ENCODE measurements at places on chromosomes 3 and 15.

- DNase-seq: no peak
These were observed 27.1 kb downstream of the GATM start for GRCh38 chr15:45351227-45351626.

- DNase-seq: no peak
These were observed 54.4 kb upstream of the LRRFIP2 start for GRCh38 chr3:37228749-37229148.

DNA sequence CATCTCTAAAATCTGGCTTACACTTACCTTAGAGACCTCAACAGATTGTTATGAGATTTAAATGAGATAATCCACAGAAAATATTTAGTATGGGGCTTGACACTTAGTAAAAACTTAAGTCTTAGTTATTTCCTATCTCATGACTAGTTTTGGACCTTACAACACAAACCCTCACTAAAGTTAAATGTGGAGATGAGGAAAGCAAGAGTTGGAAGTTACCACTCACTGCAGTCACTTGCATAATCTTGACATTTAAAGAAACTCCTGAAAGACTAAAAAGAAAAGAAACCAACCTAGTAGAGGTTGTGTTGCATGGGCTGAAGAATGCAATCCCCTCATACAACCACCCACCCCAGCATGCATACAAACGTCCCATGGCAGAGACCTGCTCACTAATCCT, 40.1 kb downstream of the ITGB5 start:
- no peak for DNase-seq

- DNase-seq: no peak
These were observed 195.2 kb downstream of the CADPS start for GRCh38 chr3:62679988-62680387.

- no peak for DNase-seq
These were observed 325.1 kb upstream of the THBS1 start for GRCh38 chr15:39255760-39256159.

DNA sequence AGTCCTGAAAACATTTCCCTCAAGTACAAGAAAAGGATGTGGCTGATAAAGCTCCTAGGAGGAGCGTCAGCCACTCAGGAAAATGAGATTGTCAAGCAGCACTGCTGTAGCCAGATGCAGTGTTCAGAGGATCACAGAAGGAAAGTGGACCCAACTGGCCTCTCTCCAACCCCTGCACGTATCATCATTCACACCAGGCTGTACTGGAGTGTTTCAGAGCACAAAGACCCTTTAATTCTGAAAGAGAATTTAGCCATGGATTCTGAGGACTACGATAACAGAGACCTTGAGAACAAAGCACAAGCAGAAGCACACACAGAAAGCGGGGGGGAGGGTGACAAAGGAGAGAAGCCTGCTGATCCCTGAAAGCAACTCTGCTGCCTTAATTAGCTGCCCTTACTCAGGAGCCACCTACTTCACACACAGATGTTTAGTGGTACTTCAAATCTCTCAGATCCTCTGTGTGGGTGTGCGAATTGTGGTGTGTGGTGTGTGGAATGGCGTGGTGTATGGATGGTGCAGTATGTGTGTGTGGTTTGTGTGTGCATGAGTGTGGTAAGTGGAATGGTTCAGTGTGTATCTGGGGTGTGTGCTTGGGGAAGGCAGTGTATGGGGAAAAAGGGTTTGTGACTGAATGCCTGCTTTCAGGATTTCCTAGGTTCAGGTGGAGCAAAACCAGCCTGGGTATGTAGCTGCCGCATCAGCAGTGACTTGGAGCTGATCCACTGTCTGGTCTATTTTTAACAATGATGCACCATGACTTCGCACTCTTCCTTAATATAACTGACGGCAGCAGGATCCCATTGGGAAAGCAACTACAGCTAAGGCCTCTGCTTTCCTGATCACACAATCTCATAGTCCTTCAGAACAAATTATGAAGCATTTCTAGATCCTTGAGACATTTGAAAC, 192.5 kb downstream of the RSL24D1 start:
- no peak for DNase-seq

DNA sequence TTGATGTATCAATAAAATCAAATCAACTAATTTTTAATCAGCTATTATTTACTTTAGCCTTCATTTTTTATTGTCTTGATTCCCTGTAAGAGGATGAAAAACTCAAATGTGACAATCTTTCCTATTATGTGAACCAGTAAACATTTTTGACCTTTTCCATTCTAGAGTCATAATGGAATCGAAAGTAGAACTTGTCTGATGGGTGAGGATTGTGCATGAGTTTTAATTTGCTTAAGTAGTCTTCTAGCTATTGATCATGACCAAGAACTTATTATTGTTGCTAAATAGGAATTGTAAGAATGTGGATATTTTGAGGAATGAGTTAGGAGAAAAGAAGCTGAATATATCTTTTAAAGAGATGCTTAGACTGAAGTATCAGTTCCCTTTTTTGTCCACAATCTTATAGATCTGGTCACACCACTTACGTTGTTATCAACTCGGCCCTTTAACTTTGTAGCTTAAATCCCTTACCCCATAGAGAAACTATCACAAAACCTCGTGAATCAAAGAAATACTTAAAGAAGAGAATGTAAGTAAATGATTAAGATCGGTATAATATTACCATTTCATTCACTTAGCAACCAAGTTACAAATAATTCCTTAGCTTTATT, 147.3 kb downstream of the TP63 start:
- no peak for DNase-seq

DNA sequence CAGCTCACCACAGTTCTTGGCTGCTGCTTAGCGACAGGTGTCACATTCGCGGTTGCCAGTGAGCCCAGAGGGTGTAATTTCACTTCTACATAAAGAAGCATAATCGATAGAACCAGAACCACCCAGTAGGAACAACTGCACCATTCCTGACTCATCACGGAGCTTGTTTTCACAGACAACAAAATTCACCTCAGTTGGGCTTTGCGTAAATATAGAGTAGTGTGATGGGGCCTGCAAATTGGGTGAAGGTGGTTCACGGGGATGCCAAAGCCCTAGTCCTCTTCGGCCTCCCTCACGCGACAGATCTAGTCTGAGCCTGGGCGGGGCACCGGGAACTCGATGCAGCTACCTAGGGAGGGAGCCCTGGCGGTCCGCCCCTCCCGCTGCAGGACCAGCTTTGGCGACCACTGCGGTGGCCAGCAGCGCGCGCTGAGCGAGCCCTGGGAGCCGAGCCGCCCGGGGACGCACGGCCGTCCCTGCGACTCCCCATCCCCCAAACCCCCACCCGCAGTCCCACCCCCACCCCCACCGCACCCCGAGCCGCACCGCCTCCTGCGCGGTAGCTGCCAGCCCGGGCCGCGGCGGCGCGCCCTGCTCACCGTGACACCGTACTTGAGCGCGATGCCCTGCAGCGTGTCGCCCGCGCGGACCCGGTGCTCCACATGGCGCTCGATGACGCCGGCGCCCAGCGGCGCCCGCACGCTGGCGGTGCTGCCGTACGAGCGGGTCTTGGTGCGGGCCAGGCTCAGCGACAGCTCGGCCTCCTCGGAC, 519 bp downstream of the LYSMD2 start:
- peak; percentile 27 for DNase-seq

DNA sequence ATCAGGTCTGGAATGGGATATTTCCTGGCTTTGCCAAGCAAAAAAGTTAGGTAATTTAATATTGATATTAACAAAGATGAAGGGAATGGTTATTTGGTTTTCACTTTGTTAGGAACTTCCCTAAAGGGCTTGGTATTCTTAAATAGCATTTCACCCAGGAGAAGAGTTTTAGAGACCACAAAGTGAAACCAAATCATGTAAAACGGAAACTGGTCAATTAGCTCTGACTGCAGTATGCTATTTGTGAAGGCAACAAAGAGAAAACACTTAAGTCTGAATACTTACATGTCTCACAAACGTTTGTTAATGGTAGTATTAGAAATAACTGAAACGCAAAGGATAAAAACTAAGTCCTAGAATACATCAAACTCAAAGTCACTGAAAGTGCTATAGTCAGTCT, 32.4 kb upstream of the SETMAR start:
- DNase-seq: no peak

DNA sequence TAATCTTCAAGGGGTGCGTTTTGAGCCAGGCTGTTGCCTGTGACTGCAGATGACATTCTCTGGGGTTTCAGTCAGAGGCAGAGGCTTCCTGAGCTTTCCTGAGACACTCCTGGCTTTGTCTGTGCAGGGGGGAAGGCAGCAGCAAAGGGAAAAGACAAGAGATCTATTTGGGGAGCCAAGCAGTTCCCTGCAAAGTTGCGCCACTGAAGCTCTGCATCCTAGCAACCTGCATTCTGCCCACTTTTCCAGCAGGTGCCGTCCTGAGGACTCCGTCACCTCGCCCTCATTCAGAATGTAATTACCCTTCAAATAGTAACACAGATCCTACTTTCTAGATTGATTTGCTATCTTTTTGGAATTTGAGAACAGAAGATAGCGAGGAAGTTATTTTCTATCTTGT, 1.9 kb upstream of the TMEM158 start:
- no peak for DNase-seq

- no peak for DNase-seq
These were observed 24.9 kb upstream of the WNT5A start for GRCh38 chr3:55511895-55512570.

DNA sequence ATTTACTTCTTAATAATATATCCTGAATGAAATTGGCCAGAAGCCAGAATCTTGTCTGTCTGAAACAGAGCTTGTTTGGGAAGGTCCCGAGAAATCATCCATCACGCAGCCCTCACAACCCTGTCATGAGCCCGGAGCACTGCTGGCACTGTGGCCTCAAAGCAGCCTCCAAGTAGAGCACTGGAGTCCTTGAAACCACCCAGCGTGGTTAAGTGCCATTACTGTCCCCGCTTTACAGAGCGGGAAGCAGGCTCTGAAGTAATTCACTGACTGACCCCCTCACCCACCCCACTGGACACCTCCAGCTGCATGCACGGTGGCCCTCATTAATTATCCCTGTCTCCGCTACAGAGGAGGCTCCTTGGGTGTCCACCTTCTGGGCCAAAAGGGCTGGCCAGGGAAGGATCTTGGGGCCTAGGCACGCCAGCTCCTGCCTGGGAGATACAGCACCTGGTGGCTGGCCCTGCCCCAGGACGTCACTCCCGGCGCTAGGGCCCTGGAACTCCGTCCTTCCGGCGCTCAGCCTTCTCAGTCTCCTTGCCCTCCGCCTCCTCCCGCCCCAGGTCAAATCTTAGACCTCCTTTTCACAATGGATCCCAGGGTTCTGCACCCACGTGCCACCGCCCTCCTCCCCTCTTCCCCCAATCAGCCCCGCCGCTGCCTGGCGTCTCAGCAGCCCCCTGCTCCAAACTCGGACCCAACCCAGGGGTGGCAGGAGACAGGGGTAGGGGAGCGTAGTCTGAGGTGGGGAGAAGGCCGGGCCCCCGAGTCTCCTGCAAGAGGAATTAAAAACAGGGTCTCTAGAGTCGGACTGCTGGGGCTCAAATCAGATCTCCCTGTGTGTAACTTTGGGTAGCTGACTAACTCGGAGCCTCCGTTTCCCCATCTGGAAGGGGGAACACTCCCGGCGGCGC, 1.1 kb downstream of the TKT start:
- no peak for DNase-seq

DNA sequence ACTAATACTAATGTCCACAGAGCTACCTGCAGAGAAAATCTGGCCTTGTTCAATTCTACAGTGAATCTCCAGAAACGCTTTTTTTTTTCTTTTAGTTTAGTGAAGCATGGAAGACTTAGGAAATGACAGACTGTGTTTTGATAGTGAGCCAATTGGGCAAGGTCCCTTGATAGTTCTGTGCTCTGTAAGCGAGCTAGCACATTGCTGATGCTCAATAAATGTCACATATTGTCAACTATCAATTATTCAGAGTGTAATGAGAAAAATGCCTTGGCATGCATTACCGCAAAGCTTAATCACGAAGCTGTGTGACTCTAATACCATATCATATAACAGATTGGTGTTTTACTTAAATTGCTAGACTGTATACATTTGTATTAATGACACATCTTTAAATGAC, 5.2 kb upstream of the C3orf85 start:
- no peak for DNase-seq

DNA sequence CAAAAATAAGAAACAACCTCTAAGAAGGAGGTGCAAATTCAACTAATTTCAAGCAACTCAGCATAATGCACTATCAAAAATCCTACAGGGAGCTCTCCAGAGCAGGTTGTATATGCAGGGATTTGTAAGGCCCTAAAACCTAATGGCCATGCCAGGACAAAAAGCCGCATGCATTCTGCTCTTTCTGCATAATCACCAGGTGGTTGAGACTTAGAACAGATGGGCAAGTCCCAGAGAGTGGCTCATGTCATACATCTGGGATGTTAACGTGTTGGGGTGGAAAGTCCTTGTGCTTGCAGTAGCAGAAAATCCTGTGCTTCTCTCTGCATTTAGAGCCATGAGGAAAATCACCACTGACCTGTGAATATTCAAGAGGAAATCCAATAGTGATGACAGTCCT, 1002.9 kb downstream of the AGBL1 start:
- DNase-seq: no peak

DNA sequence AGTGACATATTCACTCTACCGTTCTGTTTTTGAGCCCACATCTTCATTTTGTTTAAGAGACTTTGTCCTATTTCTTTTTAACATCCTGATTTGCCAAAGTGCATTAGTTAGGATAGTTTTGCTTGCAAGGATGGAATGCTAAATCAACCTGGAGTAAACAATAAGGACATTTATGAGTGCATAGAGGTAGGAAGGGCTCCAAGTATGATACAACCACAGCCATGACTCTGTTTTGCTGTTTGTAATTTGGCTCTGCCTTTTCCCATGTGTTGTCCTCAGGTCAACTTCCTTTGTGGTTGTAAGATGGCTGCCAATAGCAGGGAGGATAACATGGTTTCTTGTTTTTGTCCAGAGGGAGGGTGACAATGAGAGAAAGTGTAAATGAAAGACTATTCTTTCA, 66.4 kb upstream of the GOLIM4 start:
- no peak for DNase-seq

DNA sequence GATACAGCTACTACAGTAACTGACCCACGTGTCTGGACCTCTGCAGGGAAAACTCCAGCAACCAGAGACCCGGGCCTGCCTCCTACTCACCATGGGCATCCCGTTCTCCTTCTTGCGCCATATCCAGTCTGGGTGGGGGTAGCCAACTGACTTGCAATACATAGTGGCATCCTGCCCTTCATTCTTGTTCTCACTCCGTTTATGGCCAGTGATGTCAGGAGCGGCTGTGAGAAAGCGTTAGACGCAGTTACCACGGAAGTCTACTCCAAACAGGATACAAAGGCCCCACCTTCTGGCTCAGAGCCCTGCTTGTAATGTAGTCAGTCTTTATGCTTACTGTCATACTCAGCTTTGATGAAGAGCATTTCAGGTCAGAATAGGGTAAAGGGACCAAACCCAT, 59.6 kb downstream of the NPTN start:
- no peak for DNase-seq

DNA sequence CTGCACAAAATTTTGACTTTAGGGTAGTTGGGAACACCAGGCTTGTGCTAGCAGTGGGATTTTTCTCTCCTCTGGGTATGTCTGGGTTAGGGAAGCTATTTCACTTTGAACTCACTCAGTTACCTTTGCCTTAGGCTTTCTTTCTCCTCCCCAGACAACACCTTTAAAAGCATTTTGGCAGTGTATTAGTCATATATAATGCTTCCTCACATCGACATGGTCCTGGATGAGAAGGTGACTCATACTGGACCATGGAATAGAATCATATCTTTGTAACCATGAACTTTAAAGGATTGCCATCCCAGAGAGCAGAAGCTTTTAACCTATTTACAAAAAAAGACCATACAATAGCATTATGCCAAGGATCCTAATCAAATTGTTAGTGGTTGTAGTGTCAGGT, 2.7 kb downstream of the RYR3 start:
- DNase-seq: no peak

- DNase-seq: no peak
These were observed 341.3 kb downstream of the TBL1XR1 start for GRCh38 chr3:176855901-176856486.

GRCh38 chr15:45107941-45108630, 5.9 kb downstream of the DUOX2 start:
- DNase-seq: no peak

Measured in stimulated activated CD8-positive, alpha-beta memory T cell treated with anti-CD3 and anti-CD28 coated beads, Interleukin-4, amount 100 ng/mL, for 1 hour (primary cell).